ENCODE measurements at places on chromosomes 4 and X.

DNA sequence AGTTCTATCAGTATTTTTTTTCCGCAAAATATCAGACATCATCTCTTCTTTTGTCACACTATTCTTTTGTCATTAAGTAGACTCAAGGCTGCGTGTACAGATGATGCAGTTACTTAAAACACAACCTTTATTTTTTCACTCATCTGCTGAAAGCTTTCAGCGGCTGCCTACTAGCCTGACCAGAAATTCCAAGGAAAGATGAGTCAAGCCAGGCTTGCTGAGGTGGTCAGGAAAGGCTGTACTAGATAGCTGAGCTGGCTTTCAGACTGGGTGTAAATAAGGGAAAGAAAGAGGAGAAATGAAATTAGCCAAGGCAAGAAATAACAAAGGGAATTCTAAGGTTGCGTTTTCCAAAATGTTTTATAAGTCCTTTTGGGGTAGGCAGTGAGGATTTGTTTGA, 17.9 kb downstream of the STK26 start:
- no peak for DNase-seq

DNA sequence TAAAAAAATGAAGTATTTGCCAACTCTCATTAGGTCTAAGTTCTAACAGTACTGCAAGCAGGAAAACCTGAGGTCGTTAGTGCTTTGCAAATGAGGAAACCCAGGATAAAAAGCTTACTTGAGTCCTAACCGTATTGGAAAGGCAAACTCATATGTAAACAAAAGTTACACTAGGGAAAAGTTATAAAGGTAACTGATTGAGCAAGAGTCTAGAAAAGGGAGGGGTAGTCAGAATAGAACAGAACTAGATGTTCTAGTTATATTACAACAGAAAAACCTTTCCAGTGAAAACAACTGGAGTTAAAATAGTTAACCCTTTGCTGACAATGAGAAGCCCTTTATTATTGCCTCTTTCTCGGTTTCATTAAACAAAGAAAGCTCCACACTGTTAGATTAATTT, 66.4 kb upstream of the MAOA start:
- no peak for DNase-seq

DNA sequence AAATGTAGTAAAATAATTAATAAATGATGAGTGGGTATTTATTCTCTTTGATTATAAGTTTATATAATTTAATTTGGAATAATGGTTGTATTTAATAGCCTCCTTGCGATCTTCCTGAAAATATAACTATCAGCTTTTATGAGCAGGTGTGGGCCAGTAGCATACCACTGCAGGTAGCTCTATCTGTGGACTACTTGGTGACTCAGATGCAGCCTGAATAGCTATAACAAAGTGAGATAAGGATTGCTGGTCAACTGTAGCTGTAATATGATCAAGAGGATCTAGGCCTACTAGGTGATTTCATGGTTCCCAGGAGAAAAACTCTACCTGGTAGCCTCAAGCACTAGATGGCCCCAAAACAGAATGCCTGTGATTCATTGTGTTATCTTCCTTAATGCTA, 47.1 kb upstream of the BMP15 start:
- no peak for DNase-seq

- DNase-seq, result no peak
Observed at GRCh38 chr4:184599492-184600135, 49.6 kb downstream of the CASP3 start.

- DNase-seq, result no peak
Observed at GRCh38 chr4:108636246-108636645, 14.2 kb upstream of the OSTC start.

- DNase-seq, result no peak
Observed at GRCh38 chr4:99276417-99276816, 14.4 kb downstream of the ADH1A start.

DNA sequence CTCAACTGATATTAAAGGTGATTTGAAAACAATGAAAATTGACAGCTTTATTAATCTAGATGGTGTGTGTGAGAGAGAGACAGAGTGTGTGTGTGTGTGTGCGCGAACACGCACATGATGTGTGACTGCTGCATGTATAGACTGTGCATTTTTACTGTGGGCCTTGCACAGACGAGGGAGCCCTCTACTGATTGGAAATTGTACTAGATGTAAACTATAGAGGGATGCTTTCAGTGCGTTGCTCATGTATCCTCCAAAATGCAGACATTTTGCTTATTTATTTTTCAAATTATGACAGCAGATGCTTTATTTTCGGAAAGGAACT, 168.4 kb upstream of the GK2 start:
- DNase-seq, result no peak

GRCh38 chr4:123403080-123403604, 6.5 kb downstream of the SPRY1 start:
- DNase-seq, result no peak

DNA sequence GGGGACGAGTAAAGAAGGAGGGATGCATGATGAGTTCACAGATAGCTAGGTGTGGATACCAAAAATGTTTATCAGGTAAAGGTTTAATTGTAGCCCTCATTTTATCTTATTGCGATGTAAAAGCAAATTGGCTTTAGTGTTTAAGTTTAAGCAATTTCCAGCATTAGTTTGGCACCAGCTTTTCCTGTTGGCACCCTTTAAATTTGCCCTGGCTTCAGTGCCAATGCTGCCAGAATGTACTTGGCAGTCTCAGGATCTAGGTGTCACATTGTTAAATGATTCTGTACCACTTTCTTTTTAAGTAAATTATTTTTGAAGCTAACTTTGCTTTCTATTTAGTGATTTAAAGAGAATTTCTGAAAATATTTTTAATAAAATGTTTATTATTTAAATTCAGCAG, 681.8 kb downstream of the PCDH18 start:
- DNase-seq, result no peak

GRCh38 chrX:47864785-47865184, 28.1 kb downstream of the ZNF81 start:
- DNase-seq, result no peak

DNA sequence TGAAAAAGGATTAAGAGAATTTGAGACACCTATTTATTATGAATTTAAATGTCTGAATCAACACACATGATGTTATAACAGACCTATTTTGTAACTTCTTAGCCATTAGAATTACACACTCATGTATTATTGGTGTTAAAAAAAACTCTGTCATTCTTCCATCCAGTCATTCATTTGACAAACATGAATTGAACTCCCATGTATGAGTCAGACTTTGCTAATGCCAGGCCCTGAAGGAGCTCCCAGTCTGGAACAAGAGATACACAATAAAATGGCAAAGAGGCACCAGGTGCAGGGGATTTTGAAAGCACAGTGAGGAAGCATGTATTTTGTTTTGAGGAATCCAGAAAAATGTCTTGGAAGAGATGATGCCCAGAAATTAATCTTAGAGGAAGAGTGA, 87.7 kb upstream of the EFHC2 start:
- DNase-seq, result no peak

- DNase-seq, result no peak
Observed at GRCh38 chr4:162364651-162365050, 200.9 kb upstream of the FSTL5 start.

- no peak for DNase-seq
Observed at GRCh38 chr4:177483760-177484159, 41.5 kb upstream of the AGA start.

GRCh38 chrX:10622197-10622596, 1.8 kb upstream of the MID1 start:
- no peak for DNase-seq

- no peak for DNase-seq
Observed at GRCh38 chrX:70025464-70025863, 24.3 kb downstream of the AWAT2 start.

DNA sequence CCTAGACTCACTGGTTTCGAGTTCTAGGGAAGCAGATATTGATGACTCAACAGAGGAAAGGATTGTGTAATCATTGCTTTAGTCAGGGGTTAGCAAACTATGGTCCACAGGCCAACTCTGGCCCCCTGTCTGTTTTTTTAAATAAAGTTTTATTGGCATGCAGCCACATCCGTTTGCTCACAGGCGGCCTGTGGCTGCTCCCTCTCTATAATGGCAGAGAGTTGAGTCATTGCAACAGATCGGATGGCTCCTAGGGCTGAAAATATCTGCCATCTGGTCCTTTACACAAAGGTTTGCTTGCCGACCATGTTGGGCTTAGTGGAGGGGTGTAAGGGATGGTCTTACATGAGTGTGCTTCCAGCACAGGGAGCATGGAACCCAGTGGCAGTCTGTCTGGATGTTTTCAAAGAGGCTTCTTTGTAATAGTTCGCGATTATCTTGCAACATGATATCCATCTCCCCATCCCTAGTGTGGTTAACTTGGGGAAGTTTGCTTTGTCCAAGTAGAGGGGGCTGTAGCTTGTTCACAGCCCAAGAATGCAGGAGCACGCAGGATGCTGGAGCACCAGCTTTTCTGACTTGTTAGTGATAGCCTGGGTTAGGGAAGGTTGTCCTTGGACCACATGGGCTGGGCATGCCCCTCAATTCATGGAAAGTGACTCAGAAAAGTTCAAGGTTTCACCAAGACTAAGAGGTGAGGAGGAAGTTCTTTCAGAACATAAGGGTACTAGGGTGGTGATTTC, 59.3 kb upstream of the CLDN34 start:
- DNase-seq, result no peak

DNA sequence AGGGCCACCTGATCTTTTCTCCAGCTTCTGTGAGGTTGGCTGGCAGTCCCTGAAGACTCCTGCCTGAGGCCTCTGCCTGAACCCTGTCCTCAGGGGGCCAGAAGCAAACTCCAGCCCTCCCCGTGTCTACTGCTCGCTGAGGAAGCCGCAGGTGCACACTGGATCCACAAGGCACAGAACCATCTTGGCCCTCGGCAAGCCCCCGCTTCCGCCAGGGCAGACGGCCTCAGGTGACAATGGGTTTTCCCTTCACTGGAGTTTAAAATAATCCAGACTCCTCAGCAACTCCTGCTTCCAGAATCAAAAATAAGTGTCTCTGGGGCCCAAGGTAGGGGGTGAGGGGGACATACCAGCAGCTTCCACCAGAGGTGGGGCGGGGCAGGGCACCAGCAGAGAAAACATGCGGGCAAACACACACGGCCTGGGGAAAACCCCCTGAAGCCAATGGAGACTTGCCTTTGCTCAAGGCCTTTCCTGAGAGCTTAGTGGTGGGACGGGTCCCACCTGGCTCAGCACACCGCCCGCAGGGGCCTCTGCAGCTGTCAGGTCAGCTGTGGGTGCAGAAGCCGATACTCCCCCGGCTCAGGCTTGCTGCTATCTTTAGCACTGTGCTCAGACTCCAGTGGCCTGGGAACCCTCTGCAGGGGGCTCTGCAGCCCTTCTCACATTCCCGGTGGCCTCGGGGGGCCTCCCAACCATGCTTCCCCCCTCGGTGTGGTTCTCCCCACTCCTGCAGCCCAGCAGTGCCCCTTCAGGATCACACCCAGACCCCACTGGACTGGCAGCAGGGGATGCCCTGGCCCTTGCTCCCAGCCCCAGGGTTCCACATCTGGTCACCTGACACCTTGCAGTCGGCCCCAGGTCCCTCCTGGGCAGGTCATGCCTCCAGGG, 1.9 kb downstream of the MYL5 start:
- no peak for DNase-seq

DNA sequence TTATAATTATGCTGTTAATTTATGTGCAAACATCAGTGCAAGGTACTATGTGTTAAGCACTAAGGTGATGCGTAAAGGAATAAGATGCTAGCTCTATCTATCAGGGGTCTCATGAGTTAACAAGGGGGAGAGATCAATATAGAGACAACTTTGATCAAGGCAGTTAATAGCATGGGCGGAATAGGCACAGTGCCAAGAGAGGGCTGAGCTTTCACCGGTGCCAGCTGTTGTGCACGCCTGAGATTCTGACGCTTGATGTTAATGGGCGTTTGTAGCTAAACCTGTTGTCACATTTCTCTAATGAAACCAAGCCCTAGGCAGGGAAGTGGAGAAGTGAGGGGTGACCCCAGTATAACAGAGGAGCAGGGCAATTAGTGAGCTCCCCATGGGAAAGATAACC, 86.0 kb upstream of the NMU start:
- no peak for DNase-seq

GRCh38 chrX:97860226-97860625, 976.5 kb downstream of the RPA4 start:
- no peak for DNase-seq

DNA sequence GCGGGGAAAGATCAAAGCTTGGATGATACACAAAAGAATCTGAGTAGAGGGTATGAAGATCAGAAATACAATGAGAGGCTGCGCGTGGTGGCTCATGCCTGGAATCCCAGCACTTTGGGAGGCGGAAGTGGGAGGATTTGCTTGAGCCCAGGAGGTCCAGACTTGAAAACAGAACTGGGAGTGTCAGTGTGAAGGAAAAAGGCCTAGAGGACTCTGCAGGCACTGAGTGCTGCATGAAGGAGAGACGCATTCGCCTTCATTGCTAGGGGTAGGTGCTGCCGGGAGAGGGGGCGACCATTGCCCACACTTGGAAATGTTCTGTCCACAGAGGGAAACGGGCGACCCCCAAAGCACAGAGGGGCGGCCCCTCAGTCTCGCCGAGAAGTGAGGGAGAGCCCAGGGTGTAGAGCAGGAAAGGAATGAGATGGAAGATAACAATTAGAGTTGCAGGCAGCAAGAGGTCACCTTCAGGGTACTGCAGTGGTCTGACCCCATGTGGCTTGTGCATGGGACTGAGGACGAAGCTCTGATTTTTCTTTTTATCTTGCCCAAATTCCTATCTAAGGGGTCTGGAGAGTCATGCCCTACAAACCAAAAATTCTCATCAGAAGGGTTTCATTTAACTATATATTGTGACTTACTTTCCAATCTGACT, 31.8 kb upstream of the ARSD start:
- DNase-seq, result no peak

Measured in T-cell (primary cell).